ENCODE measurements at places on chromosomes 7 and 10.

DNA sequence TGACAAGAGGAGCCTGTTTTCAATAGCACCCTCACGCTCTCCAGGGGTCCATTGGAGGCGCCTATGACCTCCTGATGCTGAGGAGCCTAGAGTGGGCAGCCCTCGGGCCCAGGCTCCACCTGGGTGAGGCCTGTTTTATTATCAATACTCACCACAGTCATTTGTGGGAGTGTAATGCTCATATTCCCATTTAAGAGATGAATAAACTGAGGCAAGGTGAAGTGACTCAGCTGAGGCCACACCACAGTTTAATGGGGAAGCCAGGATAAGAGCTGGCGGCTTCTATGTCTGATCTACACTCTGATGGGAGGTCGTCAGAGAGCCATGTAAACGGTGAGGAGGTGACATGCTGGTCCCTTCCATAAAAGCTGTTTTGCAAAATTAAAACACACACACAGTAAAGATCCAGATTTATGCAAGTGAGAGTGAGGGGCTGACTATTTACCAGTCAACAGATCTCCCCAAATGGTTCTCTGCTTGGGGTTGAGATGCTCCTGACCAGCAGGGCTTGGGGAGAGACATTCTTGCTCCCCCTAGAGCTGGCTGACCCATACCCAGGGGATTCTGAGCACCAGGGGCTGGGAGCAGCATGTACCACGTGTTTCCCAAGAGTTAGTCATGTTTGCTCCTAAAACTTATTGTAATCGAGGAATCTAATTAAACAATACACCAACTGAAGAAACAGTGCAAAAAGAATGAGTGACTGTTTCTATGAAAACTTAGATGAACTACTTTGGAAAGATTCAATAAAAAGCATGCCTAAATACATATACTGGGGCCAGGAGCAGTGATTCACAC is 81.0 kb upstream of the INSIG1 start:
- DNase-seq: peak; percentile 4

- no peak for DNase-seq
These were observed 354.1 kb upstream of the SEMA3A start for GRCh38 chr7:84548366-84549365.

DNA sequence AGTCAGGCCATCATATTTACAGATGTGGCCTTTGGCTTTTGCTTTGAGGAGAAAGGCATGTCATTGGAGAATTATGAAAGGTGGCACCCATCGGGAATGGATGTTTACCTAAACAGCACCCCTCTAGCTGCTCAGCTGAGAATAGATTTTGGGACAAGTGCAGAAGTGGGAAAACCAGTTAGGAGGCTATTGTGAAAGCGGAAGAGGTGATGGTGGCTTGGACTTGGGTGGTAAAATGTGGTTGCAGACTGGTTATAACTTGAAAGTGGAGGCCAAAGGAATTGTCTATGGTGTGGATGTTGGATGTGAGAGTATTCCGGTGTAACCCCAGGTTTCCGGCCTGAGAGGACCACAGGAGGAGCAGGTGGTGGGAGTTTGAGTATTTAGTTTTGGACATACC is 5.2 kb upstream of the SLC12A9 start:
- DNase-seq: no peak

DNA sequence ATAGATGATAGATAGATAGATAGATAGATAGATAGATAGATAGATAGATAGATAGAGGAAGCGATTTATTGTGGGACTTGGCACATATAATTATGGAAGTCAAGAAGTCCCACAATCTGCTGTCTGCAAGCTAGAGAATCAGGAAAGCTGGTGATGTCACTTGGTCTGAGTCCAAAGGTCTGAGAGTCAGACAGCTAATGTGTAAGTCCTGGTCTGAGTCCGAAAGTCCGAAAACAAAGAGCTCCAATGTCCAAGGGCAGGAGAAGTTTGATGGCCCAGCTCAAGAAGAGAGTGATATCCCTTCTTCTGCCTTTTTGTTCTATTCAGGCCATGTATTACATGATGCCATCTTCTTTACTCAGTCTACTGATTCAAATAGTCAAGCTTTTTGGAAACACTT is 53.8 kb upstream of the TCF7L2 start:
- DNase-seq: no peak

DNA sequence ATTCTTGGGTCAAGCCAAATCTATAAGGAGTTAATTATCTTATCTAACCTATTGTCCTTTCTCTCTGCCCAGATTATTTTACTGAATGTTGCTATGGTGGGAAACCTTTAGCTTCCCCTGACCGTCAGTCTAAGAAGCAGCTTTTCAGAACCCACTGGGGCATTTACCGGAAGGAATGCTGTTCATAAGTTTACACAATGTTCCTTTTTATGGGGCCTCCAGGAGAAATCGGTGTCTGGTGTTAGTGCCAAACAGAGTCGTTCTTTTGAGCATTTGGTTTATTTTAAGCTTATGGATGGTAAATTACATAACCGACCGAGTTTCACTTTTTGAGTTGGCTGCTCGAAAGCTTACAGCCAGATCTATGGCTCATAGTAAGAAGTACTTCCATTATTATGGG is 111.9 kb downstream of the CACNB2 start:
- DNase-seq: no peak

DNA sequence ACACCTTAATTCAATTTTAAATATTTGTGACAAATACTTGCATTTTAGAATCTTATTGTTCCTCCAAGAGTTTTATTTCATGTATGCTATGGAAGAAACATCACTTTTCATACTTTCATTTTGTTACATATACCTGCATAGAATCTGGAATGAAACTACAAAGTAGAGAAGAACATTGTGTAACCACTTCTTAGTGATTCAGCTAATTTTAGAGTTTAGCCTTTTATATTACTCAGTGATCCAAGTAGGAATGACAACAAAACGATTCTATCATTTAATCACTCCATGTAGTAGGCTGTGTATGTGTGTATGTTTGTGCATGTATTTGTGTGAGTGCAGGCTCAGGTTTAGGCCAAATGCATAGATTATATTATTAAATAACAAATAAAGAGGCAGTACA is 14.4 kb upstream of the SEMA3A start:
- DNase-seq: no peak

DNA sequence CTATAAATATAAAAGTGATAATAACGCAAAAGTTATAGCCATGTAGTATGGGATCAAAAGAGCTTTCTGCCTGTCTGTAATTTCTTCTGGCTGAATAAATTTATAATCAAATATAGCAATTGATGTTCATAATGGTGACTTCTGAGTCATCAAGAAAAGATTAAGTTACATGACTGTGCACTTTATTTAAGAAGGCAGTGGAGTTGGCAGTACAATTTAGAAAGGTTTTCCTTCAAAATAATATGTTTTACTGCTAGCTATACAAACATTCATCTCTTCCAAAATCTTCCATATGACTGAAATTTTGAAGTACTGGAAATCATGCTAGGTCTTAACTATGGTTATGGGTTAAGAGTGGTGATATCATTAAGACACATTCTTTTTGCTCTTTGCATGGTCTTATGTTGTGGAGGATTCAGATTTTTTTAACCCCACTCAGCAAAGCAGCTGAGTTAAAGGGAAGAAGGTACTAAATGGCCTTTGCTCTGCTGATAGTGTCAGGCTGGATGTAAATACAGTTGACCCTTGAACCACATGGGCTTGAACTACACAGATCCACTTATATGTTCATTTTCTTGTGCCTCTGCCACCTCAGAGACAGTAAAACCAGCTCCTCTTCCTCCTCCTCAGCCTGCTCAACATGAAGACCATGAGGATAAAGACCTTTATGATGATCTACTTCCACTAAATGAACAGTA is 323.6 kb downstream of the BBS9 start:
- no peak for DNase-seq

DNA sequence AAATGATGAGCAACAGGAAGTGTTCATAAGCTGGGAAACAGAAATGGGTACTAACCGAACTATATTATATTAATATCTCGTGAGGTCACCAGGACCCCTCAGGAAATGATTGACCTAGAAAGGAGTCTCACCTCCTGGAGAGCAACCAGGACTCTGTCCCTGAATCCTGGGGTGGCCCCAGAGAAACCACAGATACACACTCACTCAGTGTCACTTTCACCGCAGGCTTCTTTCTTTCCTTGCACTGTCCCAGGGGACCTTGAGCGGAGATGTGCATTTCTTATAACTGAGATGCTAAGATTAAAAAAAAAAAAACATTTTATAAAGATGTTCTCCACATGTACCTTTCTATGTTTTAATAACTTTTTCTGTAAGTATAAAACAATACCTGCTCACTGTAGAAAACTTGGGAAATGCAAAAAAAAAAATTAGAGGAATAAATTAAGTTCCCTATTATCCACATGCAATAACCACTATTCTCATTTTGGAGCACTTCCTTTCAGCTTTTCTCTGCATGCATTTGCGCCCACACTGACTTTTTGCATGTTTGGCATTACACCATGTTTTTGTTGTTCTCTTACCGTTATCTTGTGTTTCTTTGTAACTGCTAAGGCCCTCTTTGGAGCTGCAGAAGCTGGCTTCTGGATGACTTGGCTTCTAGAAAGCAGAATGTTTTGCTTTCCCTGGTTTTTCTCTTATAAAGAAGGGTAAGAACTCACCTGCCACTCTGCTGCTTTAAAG is 15.0 kb downstream of the NOD1 start:
- no peak for DNase-seq

GRCh38 chr7:116153050-116153449 is 57.3 kb upstream of the TES start:
- no peak for DNase-seq

DNA sequence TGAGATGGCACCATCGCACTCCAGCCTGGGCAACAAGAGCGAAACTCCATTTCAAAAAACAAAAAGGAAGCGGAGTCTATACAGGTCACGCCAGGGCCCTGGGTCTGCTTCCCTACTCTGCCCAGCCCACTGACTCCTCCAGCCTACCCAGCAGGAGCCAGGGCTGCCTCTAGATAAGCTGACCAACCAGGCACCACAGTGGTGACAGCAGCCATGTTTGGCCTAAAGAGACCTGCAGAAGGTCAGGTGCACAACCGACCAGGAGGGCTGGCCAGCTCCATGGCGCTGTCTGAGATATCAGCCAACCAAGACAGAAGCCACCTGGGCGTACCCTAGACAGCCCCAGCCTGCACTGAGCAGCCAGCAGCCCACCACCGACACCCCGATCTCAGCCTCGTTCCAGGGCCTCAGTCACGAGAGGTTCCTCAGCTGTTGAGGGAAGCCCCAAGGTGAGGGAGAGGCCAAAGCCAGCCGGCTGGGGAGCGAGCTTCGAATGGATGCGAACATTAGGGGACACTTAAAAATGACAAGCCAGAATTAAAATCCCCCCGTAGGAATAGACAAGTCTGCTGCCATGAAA is 24.4 kb upstream of the PWWP2B start:
- no peak for DNase-seq

DNA sequence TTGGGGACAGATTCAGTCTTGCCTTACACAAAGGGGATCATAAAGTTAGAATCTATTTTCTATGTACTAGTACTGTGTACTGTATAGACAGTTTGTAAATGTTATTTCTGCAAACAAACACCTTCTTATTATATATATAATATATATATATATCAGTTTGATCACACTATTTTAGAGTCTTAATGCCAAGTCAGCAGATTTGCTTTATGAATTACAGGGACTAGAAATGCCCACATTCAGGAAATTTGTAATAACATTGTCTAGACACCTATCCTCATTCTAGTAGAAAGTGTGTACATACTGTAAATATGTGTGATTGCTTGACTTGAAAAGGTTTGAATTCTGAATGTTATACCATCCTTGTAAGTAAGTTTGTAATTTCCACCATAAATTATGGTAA is 111.2 kb downstream of the NSUN6 start:
- DNase-seq: no peak

DNA sequence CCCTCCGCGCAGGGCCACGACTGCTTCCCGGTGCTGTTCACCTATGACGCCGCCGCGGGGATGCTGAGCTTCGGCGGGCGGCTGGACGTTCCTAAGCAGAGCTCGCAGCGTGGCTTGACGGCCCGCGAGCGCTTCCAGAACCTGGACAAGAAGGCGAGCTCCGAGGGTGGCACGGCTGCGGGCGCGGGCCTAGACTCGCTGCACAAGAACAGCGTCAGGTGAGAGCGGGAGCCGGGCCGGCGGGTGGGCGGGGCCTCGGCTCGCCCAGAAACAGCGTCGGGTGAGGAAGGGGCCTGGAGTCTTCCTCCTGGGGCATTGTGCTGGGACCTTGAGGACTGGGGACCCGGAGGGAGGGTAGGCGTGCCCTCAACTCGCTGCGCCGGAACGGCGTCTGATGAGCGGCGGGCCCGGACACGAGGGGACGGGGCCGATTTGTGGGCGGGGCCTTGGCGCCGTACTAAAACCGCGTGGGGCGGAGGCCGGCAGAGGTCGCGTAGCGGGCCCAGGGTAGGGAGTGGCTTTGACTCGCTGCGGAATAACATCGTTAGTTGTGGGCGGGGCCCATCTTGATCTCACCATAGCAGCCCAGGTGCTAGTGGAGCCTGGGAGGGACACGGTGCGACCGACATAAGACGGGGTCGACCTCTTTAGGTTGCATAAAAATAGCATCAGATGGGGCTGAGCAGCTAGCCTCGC is 15.6 kb downstream of the PDAP1 start:
- DNase-seq: no peak

DNA sequence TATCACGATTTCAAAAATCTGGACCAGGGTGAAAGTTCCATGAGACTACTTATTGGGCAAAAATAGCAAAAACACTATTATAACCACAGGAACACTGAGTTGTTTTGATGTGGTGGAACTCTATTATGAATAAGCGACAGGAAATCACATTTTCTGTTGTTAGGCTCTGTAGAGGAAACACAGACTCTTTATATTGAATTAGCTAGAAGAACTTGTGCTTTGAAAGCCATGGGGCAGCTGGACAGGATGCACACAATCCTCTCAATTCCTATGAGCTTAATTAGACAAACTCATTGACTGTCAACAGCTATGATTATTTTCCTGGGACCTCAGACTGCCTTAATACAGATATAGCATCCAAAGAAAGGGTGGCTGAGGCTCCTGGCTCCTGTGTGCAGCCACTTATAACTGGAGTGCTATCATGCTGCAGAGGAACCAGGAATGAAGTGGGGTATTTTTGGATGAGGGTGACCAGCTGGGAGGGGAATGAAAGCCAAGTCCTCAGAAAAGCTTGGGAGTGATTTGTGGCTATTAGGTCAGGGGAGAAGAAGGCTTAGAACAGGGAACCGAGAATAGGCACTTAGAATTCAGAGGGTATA is 657.3 kb downstream of the TYW1 start:
- DNase-seq: no peak

Measured in AML-193 (cell line).